ENCODE measurements at places on chromosomes 3 and 15. TPM values are rescaled to one million over a fixed set of nuclear protein-coding genes. Genes with fewer than 3 reads are reported as not detected.

DNA sequence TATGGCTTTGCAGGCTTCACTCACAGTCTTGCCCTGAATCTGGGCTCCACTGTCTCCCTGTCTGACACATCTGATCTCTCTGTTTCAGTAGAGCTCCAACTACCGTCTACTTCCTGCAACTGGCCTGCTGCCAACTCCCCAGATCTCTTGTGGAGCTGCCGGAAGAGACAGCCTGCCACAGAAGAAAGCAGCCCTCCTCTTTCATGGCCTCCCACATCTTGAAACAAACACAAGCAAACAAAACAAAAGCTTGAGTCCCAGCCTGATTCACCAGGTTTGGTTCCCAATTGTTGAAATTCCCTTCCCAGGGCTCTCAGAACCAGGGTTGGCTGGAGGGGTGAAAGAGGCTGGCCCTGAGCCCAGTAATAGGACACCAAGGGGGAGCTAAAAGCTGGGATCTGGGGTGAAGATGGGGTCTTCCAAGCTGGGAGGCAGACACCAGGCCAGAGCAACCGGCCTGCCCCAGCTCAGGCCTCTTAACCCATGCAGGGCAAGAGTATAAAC lies 55.3 kb upstream of the CA12 start:
- peak; percentile 87 for DNase-seq

Gene ADAMTSL3
- not detected for total RNA-seq

Gene SNAPC5
- 32.3 TPM for total RNA-seq

Gene SERPINI2
- not detected for total RNA-seq

Gene LRRC2
- total RNA-seq, result 0.52 TPM

Gene MAGI1
- 15.6 TPM for total RNA-seq

DNA sequence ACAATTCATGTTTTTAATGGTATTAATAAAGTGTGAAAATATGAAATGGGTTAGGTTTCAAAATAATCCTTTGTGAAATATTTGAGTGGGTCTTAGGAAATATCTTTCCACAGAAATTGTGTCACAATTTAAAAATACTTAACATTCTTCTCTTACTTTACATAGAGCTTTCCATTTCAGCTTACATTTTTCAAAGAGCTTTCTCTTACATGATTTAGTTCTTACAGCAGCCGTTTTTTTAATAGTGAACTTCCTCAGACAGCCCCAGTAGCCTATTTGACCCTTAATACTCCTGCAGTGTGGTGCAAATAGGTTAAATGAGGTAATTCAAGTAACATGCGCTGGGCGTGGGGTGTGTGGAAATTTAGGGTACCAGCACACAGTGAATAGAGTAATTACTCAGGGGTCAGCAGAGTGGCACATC lies 21.8 kb downstream of the P2RY12 start:
- DNase-seq, result no peak

GRCh38 chr3:166455744-166456143 lies 618.5 kb upstream of the BCHE start:
- DNase-seq, result no peak

Gene LRRK1
- total RNA-seq, result 25.0 TPM

DNA sequence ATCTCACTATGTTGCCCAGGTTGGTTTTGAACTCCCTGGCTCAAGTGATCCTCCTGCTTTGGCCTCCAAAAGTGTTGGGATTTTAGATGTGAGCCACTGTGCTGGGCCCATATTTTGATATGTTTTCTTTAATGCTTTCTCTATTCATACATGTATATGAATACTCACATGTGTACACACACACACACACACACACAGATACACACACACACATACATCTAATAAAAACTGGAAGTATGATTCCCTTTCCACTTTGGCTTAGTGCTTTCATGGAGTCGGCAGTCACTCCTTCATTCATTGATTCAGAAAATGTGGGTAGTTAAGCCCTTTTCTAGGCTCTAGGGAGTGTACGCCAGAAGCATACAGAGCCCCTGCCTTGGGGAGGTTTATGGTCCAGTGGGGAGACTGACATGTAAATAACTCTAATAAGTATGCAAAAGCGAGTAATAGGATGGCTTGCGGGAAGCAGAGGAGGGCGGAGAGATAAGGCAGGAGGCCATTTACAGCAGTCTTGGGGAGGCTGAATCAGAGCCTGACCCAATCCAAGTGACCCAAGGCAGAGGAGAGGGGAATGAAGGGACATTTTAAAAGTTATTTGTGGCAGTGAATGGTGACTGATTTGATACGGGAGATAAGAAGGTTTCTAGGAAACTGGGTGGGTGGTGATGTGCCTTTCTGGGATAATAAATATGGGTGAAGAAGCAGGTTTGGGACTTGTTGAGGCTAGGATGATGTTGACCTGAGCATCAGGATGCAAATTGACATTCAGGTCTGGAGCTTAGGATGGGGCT lies 32.5 kb upstream of the TATDN2 start:
- DNase-seq, result no peak

- DNase-seq, result peak; percentile 75
These were observed 4.0 kb upstream of the NR2F2 start for GRCh38 chr15:96326328-96327154.

Gene HHATL
- total RNA-seq, result not detected

Gene ALG3
- total RNA-seq, result 103 TPM

GRCh38 chr3:49013738-49014660 lies 4.4 kb downstream of the DALRD3 start:
- DNase-seq, result peak; percentile 60

- DNase-seq, result no peak
These were observed 105.9 kb downstream of the LMLN start for GRCh38 chr3:198065897-198066296.

GRCh38 chr15:72472992-72473610 lies 1.0 kb upstream of the ARIH1 start:
- no peak for DNase-seq

DNA sequence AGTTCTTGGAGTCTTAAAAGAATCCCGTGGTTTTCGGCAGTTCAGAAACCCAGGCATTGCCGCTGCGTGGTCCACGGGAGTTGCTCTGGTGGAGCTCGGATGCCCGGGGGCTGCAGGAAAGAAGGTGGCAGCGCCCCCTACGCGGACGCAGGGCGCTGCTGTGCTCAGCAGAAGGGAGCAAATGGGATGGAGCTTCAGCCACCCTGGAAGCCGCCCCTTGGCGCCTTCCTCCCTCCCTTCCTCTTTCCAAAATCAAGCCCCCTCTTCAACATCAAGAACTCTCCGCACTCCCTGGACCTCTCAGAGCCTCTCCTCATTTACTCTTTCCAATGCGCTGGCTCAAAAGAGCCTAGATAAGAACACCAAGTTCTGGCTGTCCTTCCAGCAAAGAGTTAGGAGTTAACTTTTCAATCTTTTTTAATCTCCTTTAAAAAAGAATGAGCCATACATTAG lies 880 bp upstream of the CHRNA7 start:
- DNase-seq, result peak; percentile 16

Gene CCR1
- not detected for total RNA-seq

DNA sequence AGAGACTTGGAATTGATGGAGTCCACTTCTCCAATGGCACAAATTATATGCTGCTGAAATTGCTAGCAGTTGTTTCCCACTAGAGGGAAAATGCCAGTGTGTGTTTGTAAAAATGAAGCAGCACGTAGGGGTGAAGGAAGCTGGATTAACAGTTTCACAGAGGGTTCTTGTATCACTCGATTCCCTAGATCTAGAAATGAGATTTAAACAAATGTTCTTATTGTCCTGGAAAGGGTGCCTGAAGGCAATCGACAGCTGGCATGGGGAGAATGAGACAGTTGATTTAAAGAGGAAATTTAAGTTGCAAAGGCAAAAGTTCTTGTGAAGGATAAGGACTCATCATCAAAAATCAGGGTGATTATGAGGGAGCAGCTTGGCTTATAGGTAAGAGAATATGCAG lies 234.8 kb upstream of the ARPP21 start:
- DNase-seq, result no peak

Gene CCR4
- total RNA-seq, result not detected

Gene IQCH
- total RNA-seq, result 1.9 TPM

GRCh38 chr15:99167640-99168039 lies 62.8 kb downstream of the SYNM start:
- no peak for DNase-seq

DNA sequence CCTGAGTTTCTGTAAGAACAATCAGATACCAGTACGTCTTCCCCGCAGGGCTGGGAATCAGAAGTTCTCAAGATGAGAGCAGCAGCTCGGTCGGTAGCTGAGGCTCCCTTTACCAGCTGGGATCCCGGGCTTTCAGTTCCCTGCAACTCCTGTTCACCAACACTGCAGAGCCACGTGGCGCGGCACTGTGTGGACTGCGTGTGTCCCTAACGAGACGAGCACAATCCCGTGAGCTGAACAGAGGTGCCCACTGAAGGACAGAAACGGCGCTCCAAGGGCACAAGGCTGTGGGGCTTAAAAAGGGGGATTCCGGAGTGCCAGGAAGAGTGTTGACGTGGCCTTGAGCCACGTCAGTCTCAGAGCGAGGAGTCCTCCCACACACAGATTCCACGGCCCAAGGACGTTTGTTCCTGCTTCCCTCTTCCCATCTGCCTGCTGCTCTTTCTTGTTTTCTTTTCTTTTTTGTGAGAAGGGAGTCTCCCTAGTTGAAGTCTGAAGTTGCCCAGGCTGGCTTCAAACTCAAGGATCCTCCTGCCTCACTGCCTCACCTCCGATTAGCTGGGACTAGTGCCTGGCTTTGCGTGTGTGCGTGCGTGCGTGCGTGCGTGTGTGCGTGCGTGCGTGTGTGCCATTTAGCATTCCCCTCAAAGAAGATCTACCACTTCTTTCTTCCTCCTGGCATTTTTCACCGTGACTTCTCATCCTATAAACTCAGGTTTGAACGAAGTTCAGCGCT lies 37.1 kb upstream of the RPL35A start:
- no peak for DNase-seq

Gene CTXND1
- total RNA-seq, result not detected

Gene TTLL13
- 0.28 TPM for total RNA-seq

Gene SEMA3F
- 16.5 TPM for total RNA-seq

- no peak for DNase-seq
These were observed 87.1 kb downstream of the WDR76 start for GRCh38 chr15:43913941-43914340.

DNA sequence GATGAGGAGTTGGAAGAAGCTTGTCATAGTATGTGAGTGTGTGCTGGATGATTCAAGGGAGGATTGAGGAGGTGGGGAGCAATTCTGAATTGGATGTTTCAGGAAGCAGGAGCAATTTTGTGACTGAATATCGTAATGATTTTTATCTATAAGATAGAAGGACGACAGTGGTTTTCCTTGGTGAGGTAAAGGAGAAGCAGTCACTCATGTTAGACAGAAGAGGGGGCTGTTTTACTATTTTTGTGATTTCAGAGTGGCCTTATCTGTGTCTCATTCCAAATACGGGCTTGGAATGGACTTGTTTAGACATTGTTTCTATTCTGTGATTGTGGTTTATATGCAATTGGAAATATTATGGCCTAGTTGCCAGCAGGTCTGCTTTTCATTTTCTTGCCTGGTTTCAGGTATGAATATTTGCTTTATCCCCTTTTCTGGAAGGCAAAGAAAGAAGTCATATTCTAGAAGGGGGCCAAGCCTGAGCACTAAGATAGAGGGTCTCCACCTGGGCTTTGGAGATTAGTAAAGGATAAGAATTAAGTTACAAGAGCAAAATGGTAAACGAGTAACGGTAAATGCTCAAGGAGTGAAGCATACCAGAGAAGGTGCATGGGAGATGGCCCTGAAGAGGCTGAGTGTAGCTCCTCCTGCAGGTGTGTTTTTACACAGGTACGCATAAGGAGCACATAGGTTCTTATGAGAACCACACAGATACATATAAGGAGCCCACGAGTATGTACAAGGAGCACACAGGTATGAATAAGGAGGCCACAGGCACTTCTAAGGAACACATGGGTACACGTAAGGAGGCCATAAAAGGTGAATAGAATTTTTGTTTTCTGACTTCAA lies 124.6 kb upstream of the KCNAB1 start:
- DNase-seq, result peak; percentile 45

DNA sequence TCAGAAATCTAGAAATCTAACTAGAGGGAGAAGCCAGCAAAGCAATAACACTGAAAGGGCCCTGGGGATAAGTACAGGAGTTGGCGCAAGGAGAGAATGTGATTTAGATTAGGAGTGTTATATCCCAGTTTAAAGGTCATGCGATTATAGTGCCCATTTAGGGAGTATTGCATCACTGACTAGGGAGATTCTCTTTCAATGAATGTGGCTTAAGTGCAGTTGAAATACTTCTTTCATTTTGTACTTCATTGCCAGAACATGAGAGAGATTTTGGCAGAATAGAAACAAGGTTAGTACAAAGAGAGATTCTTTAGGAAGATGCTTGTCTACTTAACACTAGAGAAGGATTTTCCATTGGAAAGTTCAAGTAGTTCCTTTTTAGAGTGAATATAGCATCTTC lies 13.9 kb downstream of the ROBO2 start:
- DNase-seq, result no peak

DNA sequence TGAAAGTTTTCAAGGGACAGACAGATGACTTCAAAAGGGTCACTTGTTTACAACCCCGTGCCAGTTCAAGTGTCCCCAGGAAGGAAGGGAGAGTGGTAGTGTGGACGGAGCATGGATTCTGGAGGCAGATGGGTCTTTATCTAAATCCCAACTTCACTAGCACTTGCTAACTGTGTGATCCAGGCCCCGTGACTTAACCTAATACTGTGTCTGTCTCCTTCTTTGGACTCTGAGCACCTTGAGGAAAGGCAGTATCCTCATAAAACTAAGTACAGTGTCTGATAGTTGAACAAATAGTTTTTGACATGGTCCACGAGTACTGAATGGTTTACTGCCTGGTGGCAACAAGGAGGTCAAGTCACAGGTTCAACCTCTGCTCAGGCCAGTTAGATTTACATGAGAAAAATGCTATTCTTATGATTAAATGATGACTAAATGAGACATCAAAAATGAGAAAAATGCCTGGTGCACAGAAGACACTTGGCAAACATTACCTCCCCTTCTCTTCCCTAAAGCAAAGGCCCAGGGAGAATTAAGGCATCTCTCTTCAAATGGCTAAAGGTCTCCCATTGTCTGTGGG lies 48.9 kb downstream of the ABCC5 start:
- no peak for DNase-seq

Gene APBA2
- not detected for total RNA-seq

- DNase-seq, result peak; percentile 80
These were observed 640 bp downstream of the MB21D2 start for GRCh38 chr3:192917028-192917403.

Gene EFCC1
- total RNA-seq, result 0.25 TPM

Gene C2CD4B
- total RNA-seq, result 0.25 TPM

GRCh38 chr3:51441282-51442030 lies 50.4 kb downstream of the RBM15B start:
- DNase-seq, result no peak

DNA sequence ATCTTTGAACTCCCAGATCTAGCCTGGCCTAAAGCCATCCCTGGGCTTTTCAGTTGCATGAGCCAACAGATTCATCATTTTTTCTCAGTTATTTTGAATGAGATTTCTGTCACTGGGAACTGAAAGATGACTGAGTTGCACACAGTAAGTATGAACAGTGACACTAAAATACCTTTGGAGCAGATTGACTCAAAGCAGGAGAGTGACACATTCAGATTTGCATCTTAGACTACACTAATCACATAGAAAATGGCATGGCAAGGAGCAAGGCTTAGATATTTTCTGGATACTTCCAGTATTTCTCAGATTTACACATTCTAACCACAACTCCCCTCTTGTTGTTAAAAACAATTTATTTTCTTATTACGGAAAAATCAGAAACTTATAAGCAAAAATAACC lies 32.8 kb downstream of the SEC62 start:
- DNase-seq, result no peak

GRCh38 chr3:29914861-29915524 lies 634.1 kb downstream of the RBMS3 start:
- no peak for DNase-seq

Gene LXN
- 14.2 TPM for total RNA-seq

Data from HT-29 (cell line).